ENCODE measurements at places on chromosomes 5 and 9.
A peak's percentile ranks its signal among the peaks of the same experiment; 100 is the strongest.

DNA sequence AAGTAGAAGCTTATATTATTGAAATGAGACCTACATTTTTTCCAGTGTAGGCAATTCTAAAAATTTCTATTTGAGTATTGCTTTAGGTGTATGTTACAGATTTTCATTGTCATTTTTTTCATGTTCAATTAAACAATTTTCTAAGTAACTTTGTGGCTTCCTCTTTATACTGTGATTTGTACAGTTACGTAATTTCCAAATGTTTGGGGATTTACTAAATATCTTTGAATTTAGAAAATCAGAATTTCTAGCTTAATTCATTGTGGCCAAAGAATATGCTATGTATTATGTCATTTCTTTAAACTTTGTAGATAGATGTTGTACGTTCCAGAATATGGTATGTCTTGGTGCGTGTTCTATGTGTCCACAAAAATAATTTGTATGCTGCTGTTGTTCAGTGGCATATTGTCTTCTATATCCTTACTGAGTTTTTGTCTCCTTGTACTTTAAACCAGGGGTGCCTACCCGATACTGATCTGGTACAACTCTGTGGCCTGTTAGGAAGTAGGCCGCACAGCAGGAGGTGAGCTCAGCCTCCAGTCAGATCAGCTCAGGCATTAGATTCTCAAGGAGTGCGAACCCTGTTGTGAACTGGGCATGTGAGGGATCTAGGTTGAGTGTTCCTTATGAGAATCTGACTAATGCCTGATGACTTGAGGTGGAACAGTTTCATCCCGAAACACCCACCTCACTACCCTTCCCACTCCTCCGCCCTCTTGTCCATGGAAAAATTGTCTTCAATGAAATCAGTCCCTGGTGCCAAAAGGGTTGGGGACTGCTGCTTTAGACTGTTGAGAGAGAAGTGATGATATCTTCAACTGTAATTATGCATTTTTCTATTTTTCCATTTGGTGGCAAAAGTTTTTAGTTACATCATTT, 63.5 kb downstream of the UBE2R2 start:
- DNase-seq, result no peak

DNA sequence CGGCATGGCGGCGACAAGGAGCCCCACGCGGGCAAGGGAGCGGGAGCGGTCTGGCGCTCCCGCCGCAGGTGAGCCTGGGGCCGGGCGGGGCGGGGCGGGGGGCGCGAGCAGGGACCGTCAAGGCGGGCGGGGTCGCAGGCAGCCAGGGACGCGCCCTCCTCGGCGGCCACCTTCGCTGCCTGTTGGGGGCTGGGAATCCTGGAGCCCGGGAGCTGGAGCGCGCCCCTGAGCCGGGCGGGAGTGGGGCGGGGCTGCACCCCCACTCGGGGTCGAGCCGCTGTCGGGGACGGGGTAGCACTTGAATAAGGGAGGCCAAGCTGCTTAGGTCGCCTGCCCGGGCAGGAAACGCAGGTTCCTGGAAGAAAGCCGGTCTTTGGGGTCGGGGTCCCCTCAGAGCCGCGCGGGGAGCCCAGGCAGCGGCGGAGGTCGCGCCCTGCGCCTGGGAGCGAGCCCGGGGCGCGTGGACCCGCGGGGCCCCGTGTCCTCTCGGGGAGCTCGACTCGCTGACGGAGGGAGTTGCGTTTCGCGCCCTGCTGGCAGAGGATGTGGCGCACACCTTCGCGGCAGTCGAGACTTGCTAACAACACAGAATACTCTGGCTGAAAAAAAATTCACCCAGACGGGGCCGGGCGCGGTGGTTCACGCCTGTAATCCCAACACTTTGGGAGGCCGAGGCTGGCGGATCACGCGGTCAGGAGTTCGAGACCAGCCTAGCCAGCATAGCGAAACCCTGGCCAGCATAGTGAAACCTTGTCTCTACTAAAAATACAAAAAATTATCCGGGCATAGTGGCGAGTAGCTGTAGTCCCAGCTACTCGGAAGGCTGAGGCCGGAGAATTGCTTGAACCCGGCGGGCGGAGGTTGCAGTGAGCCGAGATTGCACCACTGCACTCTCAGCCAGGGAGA, 552 bp downstream of the OTULINL start:
- peak; percentile 75 for DNase-seq

GRCh38 chr5:150304481-150305081, 1.9 kb upstream of the ARSI start:
- no peak for DNase-seq

DNA sequence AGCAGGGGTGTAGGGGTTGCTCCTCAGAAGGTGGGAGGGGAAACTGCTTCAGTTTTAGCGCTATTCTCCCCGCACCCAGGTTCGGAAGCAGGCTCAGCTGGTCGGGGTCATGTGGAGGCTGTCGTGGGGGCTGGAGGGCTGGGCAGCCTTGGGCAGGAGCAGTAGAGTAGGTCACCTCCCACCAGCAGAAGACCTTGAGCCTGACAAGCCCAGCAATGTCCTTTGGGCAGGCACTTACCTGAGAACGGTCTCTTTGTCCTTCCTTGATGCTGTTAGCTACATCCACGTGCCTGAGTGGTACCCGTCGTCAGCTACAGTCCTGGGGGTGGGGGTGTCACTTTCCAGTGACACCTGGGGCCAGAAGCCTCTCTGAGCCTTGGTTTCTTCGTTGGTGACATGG, 20.3 kb downstream of the ENHO start:
- DNase-seq, result no peak

GRCh38 chr9:78242041-78242440, 6.2 kb downstream of the CEP78 start:
- DNase-seq, result no peak

- DNase-seq, result no peak
Measured at GRCh38 chr5:4661326-4661725, 478.8 kb upstream of the ADAMTS16 start.

DNA sequence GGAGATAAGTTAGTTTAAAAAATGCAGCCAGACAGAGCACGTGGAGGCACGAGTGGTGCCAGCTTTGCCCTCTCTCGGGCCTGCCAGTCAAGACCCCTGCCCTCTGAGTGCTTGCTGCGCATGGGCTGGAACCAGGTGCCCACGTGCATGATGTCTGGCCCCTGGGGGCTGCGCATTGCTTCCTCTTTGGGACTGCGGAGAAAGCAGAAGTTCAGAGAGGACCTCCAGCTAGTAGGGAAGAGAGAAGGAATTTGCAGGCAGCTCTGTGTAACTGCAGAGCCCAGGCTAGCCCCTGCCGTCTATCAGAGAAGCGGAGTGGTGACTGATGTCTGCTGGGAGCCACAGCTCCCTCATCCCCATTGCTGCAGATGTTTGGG, 9.7 kb upstream of the RNU6ATAC start:
- DNase-seq, result no peak

- DNase-seq, result no peak
Measured at GRCh38 chr9:99024959-99025358, 80.0 kb upstream of the TGFBR1 start.

DNA sequence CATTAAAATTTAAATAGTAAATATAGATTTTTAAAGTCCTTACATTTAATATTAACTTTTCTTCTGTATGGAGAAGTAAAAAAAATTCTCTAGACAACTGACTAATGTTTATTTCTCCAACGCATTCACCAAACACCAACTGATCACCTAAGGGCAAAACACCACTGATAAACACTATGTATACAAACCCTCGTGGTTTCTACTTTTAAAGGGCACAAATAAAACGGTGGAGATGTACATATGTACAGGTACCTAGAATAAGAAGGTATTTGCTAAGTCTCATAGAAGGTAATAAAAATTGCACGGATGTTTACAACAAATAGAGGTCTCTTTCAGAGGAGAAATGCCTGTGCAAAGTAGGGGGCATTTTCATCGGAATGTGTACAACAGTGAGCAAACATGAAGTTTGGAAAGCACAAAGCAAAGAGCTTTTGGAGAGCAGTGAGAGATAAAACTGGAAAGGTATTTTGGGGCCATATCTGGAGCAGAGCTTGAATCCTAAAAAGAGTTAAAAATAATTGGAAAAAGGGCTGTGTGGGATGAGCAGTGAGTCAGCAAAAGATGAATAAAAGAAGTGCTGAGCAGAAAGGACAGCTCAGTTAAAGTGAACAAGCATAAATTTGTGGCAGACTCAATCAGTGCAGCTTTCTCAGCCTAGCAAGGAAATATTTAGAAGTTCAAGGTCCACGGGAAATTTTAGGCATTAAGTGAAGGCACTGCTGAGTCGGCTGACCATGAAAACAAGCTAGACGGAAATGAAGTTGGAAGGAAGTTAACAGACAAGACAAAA, 160.0 kb downstream of the TMEM161B start:
- DNase-seq, result no peak

GRCh38 chr9:38183994-38184568, 115.1 kb upstream of the SHB start:
- no peak for DNase-seq

DNA sequence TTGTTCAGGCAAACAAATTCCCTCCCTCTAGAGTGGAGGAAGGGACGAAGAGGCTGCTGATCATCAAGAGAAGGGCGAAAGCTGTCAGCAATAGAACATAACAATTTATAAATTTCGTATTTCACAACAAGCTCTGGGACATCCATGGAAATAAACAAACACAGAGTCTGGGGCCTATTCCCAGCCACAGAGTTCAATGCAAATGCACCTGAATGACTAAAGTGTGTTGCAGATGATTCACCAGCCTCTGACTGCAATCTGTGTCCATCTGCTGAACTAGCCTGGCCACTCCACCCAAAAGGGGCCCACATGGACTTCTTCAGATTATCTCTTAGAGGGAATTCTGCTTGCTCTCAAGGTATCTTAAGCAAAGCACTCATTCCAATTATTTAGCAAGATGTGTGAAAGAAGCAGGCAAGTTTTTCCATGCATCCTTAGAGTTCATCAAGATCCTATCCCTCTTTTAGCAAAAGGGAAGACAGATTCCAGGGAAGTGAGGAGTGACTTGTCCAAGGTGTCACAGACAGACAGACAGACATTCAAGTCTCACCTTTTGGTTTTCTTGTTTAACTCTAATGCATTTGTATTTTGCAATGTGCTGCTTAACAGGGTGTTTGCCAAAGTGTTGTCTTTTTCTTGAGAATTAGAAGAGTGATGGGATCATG, 307.8 kb upstream of the PAPPA start:
- DNase-seq, result no peak

DNA sequence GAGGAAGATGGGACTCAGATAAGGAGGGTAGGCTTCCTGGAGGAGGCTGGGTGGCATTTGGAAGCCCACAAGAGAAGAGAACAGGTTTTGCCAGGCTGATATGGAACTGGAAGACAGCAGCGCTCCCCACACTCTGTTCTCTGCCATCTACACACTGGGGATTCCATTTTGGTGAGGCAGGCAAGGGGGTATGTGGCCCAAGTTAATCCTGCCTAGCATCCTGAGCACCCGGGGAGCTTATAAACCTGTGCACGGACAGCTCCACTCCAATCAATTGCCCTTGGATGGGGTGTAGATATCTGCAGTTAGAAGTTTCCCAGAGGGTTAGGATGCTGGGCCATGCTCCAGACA, 158.8 kb downstream of the MACROH2A1 start:
- no peak for DNase-seq

DNA sequence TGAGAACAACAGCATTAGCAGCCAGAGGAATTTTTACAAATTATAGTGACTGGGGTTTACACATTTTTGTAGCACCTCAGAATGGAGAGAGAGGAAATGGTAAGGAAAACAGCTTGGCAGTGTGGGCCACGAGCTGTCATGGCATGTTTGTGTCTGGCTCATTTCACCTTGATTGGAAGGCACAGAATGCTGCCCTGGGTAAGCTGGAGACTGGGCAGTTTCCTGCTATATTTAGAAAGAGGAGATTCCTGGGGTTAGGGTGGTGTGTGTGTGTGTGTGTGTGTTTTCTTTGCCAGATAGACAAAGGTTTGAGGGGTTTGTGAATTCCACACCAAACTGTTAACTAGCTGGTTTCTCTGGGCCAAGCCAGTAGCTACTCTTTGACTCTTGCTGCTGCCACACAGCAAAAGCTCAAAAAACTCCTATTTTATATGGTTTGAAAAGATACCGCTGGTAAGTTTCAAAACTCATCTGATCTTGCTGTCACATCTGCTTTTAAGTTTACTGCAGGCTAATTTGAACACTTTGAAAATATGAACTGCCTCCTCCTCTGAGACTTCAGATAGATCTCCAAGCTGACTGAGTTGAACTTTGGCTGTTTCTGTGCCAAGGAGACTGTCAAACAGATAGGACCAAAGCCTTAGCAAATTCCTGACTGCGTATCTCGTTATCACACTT, 9.1 kb downstream of the ARHGAP26 start:
- DNase-seq, result no peak
